Activated CD8-positive, alpha-beta memory T cell treated with anti-CD3 and anti-CD28 coated beads for 1 hour (primary cell): ENCODE measurements at places on chromosomes 12 and 14.

DNA sequence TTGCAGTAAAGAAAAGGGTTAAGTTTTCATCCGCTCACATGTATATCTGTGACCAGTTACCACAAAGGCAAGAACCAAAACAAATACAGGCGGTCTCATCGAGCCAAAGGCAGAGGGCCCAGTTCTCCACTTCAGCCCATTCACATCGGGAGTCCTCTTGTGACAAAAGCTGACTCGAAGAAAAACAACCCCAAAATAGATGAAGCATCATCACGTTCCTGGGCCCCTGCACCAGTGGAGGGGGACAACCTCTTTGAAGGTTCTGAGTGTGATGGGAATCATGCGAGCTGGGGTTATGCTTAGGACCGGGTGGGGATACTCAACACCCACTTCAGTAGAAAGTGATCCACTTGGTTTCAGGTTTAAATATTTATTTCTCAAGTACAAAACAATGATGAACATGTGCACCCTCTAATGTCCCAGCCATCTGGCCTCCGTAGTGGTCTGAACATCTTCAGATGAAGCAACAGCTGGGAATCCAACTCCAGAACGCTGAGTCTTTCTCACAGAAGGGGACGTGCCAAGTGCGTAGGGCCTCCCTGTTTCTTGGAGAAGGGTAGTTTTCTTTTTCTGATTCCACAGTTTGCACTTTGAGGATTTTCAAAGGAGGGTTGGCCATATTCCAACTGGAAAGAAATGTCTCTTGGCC is 8.4 kb downstream of the GSC start:
- DNase-seq: no peak

DNA sequence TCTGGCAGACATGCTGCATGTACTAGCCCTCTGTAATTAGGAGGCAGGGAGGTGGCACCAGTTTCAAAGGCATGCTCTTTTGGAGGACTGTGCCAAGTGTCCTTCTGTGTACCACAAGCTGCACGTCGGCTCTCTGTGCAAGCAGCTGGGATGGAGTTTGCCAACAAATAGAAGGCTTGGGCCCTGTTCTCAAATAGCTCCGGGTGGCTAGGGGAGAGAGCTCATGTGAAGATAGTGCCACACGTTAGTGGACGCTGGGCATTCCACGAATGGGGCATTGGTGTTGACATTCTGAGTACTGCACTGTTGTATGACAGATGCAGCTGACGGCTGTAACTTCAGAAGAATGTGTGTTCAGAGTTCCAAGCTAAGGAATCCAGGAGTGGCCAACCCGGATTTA is 4.4 kb downstream of the AACS start:
- DNase-seq: no peak

- DNase-seq: no peak
Observed at GRCh38 chr14:78479127-78479780, 309.1 kb downstream of the NRXN3 start.

- DNase-seq: no peak
Observed at GRCh38 chr12:85823436-85824180, 12.6 kb downstream of the RASSF9 start.

DNA sequence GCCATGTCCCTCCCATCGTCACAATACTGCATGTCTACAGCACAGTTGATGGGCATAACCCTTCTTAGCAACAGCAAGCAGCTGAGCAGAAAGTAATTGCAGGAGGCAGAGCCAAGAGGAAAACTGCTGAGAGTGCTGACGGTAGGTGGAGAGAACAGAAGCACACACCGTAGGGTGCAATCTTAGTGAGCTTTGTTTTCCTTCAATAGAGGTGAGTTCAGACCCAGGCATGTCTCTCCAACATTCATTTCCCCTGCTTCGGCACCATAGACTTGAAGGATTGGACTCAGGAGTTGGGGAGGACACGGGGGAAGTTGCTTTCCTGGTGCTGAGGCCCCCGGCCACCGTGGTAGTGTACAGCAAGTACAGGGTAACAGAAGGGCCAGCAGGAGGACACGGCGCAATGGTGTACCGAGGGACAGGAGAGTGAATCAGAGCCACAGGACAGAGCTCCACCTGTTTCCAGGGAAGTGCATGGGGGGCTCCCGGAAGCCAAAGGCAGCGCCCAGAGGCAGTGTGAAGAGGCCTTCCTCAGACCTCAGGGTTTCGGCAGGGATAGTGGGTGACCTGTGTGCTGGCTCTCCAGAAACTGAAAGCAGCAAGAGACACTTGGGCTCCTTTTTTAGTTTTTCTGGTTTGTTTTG is 36.3 kb upstream of the SINHCAF start:
- DNase-seq: no peak

DNA sequence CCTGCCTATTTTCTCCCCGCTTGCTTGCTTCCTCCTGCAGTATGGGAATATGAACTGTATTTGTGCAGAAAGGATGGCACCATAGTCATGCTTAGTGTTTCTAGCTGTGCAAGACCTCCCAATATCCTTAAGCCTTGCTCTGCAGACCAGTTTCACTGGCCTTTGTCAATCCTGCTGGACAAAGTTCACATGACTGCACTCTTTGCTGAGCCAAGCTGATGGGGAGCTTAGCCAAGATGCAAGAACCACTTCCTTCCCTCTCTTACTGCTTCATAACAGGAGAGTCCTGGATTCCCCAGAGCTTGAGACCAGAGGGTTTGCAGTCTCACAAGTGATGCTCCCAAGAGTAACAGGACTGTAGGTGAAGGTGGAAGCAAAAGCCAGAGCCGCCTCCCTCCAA is 3.8 kb downstream of the ASIC1 start:
- no peak for DNase-seq

DNA sequence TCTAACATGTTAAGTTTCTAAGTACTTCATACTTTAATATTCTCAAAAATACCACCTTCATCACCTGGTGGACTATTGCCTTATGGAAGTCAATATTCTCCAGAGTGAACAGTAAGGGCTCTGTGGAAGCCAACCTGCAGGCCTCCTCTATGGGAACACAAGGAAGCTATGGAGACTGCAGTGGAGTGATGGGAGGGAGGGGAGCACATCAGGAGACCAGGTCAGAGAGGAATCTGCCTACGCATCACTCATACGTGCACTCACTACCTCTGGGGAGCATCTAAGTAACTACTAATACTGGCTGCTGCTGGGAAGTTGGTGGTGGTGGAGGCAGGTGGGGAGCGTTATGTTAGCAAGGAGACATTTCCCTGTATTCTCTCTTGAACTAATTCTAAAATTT is 19.9 kb downstream of the HECTD4 start:
- DNase-seq: no peak

GRCh38 chr14:91303091-91303923 is 58.8 kb upstream of the GPR68 start:
- no peak for DNase-seq

DNA sequence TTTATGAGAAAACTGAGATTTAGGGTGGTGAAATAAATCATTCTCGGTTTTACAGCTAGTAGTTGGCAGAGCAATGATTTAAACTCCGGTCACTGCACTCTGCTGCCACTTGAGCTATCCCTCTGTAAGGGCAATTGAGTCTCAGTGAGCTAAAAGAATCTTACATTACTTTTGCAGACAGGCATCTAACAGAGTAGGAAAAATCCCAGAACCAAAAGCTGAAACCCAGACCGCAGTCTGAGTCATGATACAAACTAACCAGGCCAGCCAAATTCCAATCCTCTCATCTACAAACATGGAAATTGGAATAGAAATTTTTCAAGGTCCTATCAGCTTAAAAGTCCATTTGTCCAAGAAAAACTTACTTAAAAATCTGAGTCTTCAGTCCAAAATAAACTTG is 73.7 kb downstream of the ANKS1B start:
- DNase-seq: no peak

- DNase-seq: no peak
Observed at GRCh38 chr14:102805371-102805891, 28.2 kb downstream of the TRAF3 start.

GRCh38 chr14:94921882-94922585 is 152.1 kb upstream of the GSC start:
- no peak for DNase-seq

DNA sequence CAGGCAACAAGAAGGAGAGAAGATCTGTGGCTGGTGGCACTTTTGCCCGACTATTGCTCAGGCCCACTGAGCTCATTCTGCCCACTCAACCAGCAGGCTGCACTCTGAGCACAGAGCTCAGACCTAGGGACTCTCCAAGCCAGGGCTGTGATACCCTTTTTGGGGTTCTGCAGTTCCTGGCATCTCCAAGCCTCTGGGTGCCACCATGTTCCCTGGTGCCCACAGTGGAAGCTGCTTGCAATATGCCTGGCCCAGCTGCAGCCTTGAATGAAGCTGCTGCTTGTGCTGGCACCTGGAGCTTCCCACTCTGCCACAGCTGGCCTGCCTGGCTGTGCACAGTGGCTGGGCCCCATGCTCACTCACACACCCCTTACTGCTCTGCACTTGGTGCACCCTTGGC is 236.1 kb downstream of the ADGRD1 start:
- no peak for DNase-seq

DNA sequence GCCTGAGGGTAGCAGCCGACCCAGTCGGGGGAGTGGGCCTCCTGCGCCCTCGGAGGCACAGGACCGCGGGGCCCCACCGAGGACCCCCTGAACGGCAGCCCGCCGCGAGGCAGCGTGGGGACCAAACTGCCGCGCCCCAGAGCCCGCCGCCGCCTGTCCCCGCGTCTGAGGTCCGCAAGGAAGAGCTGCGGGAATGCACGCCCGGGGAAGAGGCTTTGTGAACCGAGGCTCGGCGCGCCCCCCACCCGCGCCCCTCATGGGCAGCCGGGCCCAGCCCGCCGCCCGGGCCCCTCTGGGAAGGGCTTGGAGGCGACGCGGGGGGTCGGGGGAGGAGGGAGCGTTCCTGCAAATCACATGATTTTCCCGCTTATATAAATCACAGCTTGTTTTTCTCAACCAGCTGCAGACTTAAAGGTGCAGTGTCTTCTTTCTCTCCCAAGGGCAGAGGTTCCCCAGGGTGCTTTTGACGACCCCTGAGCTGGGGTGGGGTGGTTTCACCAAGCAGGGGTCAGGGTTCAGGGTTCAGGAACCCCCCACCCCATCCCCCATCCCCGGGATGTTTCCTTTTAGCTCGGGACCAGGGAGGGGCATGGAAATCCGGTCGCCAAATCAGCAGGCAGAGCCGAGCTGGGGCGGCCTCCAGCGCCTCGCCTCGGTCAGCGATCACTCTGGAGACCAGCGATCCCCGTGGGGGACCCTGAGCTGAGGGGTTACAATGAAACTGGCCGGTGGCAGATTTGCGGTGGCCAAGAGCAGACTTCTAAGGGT is 44.7 kb upstream of the ATP23 start:
- no peak for DNase-seq

DNA sequence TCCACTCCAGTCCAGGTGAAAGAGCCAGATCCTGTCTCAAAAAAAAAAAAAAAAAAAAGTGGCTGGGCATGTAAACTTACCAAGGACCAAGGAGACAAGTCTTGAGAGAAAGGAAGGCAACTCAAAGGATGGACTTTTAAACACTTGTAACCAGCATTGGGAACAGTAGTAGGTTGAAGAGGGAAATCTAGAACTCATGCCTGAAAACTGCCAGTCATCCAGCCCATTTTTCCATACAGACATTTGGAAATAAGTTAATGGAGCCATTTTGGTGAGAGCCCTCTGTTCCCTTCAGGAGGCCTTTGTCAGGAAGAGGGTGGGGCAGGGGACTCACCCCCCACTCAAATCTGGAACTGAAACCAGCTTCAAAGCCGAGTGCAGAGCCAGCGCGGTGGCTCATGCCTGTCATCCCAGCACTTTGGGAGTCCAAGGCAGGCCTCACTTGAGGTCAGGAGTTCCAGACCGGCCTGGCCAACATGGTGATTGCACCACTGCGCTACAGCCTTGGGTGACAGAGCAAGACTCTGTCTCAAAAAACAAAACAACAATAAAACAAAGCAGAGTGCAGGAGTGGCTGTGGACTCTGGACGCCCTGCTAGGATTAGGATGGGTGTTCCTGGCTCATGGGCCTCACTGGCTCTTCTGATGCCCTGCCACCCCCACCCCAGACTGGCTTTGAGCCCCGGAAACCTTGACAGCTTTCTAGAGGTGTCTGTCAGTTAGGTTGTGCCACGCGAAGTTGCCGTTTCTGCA is 1.6 kb upstream of the MLXIP start:
- no peak for DNase-seq

DNA sequence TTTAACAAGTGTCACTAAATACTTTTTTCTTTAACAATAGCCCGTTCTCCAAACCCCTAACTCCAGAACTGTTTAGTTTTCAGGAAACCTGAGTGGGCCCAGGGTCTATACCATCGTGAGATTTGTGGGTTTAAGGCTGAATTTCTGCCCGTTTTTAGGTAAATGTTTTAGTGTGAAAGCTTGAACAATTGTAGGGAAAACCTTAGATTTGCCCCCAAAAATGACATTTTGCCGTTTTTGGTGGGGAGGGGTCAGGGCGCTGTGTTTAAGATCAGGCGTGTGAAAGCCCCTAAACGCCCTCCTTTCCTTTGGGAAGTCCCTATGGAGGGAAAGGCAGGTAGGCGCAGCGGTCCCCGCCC is 320 bp upstream of the PRPF39 start:
- DNase-seq: no peak

GRCh38 chr12:124582108-124582424 is 14.7 kb upstream of the NCOR2 start:
- DNase-seq: no peak

DNA sequence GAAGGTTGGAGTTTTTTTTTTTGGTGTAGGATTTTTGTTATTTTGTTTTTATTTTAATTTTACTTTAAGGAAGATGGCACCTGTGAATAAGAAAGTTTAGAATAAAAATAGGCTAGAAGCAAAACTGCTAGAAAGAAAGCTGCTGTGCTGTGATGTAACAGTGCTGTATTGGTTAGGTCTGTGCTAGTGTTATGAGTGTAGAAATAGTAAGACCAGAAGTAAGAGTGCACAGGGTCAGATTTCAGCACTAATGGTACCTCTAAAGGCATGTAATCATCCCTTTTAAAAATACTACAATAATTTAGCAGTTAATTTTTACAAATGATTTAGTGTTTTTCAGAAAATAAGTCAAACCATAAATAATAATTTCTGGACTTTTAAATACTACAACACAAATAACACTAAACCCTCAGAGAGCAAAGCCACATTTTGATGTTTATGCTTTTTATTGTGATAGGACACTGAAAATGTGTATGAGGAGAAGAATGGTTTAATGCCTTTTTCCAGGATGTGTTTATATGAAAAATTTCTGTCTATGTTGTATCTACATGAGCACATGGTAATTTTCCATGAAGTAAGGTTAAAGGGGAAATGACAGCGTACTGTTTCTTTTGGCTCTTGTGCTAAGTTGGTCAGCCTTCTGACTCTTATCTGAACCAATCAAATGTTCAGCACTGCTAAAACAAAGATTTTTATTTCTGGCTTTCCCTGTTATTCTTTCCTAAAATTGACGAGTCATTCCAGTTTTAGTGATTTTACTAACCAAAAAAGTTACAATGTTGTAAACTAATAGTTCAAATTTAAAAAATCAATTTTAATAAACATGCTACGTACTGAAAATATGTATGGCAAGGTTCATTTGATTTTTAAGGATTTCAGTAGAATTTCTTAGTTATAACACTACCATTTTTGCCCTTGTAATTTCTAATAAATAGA is 96.1 kb downstream of the PPHLN1 start:
- no peak for DNase-seq

DNA sequence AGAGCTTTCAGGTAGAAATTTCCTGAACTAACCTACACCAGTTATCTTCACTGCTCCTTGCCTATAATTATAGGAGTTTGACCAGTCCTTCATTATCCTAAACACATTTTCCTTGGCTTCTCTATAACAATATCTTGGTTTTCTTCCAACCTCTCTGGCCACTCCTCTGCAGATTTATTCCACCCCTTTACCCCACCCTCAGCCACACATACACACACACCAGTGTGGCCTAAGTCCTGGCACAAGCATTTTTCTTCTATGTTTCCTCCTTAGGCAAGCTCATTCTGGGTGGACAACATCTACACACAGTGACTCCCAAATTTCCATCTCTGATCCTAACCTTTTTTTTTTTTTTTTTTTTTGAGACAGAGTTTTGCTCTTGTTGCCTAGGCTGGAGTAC is 25.1 kb downstream of the CDK17 start:
- DNase-seq: no peak
